ENCODE measurements at places on chromosomes 1 and 21. TPM values are rescaled to one million over a fixed set of nuclear protein-coding genes. Genes with fewer than 3 reads are reported as not detected.

The RGS8 gene
- not detected for total RNA-seq

The NECTIN4 gene
- total RNA-seq = 1.6 TPM

The FLVCR1 gene
- 19.2 TPM for total RNA-seq

The S100A10 gene
- total RNA-seq = 2,312 TPM
